ENCODE measurements at places on chromosomes 7 and 10.

DNA sequence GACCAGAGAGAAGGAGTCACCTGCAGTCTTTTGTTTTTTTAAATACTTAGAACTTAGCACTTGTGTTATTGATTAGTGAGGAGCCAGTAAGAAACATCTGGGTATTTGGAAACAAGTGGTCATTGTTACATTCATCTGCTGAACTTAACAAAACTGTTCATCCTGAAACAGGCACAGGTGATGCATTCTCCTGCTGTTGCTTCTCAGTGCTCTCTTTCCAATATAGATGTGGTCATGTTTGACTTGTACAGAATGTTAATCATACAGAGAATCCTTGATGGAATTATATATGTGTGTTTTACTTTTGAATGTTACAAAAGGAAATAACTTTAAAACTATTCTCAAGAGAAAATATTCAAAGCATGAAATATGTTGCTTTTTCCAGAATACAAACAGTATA, 13.5 kb downstream of the GHITM start:
- no peak for DNase-seq

DNA sequence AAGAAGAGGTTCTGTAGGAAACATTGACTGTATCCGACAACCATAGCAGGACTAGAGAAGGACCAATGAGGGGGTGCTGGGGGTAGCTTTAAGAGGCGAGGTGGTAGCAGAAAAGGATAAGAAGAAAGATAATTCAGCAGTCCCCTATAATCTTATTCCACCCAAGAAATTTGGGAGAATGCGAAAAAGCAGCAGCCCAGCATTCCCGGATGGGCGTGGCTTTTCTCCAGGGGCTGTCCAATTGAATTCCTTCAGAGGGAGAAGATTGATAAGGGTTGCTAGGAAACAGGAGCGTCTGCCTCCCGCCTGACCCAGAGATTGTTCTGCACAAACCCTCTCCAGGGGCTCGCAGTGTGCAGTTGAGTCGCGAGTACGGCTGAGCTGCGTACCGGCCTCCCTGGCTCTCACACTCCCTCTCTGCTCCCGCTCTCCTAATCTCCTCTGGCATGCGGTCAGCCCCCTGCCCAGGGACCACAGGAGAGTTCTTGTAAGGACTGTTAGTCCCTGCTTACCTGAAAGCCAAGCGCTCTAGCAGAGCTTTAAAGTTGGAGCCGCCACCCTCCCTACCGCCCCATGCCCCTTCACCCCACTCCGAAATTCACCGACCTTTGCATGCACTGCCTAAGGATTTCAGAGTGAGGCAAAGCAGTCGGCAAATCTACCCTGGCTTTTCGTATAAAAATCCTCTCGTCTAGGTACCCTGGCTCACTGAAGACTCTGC, at the start of gene GRM3:
Gene GRM3, plus strand, starts transcription at position 349 of the 721 bp plus-strand sequence. CDS start 121,237 bp downstream, outside the sequence.
- DNase-seq = no peak

DNA sequence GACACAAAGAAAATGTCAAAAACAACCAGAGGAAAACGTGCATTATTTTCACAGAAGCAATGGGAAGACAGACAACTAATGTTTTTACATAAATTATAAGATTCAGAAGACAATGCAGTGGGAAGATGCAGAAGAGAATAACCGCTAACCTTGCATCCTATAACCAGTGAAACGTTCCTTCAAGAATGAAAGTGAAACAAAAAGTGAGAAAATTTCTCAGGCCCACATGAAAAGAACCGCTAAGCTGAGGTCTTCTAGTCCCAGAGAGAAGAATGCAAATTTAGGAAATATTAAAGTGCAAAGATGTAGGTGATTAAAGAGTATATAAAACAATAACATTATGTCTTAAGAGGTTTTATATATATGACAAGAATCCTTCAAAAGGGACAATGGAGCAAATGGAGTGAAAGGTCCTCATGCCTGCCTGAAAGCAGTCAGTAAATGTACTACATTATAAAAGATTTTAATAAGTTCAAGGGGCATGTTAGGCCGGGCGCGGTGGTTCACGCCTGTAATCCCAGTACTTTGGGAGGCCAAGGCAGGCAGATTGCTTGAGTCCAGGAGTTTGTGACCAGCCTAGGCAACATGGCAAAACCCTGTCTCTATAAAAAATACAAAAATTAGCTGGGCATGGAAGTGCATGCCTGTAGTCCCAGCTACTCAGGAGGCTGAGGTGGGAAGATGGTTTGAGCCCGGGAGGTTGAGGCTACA, 43.1 kb upstream of the DDC start:
- no peak for DNase-seq

GRCh38 chr10:17673471-17674061, 29.6 kb downstream of the STAM start:
- DNase-seq = no peak

DNA sequence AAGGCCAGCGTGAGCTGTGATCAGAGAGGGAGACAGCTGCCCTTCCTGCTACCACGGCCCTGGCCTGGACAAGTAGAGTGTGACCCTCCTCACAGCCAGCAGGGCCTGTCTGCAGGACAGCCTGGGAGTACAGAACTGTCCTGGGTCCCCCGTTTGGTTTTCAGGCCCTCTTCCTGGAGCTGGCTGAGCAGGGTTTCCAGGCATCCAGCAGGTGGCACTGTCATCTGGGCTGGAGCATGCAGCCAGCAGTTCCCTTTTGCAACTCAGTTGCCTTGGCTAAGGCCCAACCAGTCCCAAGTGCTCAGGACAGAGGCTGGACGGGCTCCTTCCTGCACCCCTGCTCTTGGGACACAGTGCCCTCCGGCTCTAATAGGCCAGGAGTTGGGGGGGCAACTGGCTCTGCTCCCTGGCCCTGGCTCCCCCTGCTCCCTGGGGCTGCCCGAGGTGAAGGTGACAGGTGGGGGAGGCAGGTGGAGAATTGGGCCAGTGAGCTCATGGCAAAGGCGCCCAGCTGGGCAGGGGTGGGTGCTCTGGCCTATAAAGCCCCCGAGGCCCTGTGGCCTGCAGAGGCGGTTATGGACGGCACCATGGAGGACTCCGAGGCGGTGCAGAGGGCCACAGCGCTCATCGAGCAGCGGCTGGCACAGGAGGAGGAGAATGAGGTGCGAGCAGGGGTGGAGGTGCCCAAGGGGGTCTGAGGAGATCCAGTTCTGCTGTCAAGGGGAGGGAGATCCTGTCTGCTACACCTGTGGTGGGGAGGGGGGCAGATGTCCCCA, at the start of gene ANKRD2:
Gene ANKRD2, plus strand, starts transcription at position 566 of the 776 bp plus-strand sequence. Its CDS starts 10 bp downstream, at position 576.
- peak; percentile 68 for DNase-seq

- no peak for DNase-seq
These were observed 384.9 kb downstream of the THSD7A start for GRCh38 chr7:11447106-11447505.

DNA sequence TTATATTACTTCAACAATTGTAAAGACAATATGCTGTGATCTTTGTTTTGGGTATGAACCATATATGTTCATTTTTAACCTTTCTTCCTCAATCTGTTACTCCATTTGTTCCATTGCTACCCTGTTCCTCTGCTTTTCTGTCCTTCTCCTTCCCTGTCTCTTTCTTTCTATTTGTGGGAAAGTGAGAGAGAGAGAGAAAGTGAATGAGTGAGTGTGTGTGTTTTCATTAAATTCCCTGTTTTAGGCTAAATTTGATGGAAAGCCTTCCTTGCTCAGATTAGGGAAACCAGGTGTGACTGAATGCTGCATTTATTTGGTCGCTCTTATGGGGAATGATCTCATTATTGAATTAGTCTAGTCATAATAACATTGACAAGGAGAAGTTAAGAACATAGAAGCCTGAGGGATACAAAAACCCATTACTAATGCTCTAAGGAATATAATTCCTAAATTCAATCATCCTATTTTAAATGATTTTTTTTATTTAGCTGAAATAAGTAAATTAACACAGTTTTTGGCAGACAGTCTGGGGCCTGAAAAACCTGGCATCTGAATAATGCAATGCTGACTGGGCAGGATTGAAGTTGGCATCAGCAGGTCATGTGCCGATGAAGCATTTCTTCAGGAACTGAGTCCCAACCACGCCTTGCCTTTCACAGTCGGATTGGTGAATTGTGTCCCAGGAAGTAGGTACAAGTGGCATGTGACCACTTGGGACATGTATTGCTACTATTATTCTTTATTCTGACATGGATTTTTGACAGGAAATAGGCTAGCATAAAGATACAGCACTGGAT, 117.6 kb upstream of the LRGUK start:
- no peak for DNase-seq

- DNase-seq = no peak
These were observed 22.0 kb downstream of the SUN3 start for GRCh38 chr7:48006866-48007265.

- no peak for DNase-seq
These were observed 15.2 kb upstream of the EGR2 start for GRCh38 chr10:62831346-62831745.

DNA sequence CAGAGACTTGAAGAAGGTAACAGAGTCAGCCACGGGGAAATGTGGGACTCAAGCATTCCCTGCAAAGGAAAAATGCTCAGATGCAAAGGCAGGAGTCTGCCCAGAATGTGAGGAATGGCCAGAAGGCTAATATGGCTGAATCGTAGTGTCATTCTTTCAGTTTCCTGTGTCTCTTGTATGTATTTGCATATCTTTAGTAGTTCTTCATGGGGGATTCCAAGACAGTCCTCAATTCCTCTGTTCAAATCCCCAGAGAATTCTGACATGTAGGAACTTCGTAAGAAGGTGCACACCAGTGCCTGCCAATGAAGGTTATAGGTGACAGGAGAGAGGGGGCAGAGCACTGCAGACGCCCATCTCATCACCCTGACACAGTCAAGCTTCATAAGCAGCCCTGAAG, 154.4 kb downstream of the CACNB2 start:
- no peak for DNase-seq

DNA sequence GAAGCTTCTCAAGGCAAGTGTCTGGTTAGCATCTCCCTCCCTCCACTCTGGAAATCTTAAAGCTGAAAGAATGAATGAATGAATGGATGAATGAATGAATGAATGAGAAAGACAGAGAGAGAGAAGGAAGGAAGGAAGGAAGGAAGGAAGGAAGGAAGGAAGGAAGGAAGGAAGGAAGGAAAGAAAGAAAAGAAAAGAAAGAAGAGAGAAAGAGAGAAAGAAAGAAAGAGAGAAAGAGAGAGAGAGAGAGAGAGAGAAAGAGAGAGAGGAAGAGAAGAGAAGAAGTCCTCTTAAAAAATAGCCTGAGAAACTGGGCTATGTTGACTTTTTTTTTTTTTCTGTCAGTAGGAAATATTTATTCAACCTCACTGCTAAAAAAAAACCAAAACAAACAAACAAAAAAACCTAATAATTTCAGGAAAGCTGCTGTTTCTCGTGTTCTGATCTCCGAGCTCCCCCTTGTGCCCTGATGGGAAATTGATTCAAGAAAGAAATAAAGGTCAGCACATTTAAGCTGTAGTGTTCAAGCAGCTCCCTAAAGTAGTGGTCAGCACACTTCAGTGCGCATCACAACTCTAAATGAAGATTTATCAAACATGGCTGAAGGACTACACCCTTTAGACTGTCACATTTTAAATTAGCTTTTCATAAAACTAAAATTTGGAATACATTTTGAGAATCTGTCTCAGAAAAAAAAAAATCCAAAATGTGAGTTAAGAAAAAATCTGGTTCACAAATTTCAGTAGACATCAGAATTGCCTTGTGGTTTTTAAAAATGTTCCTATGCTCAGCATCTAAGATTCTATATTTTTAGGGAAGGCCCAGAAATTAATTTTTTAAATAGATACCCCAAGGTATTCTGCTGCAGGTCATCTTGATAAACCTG, 154.3 kb downstream of the ELAPOR2 start:
- peak; percentile 3 for DNase-seq

GRCh38 chr10:11429439-11430052, 181.9 kb downstream of the USP6NL start:
- no peak for DNase-seq

DNA sequence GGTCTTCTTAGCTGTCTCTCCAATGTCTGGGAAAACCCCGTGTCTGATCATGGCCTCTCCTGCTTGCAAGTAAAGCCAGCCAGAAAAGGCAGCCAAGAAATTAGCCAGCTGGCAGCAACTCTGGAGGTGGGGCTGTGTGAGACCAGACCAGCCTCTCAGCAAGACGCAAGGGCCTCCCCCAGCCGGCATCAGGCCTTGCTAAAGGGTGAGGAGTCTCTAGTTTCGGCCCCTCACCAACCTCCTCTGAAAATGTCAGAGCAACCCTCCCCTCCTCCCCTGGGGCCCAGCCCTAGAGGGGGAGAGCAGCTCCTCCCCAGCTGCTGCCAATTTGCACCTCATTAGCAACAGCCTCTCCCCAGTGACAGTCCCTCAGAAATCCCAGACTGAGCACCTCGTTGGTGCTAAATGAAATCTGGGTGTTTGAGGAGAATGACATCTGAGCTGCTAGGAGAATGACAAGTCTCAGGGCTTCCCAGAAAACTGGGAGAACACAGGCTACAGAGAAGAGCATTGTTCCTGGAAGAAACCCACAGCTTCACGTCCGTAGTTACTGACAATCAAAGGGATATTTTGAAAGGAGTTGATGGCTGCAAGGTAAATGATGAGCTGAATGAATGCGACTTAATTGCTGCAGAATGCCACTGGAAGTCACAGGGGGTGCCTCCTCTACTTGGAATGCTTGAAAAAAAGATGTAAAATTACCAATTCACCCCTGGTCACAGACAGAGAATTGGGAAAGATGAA, 25.9 kb downstream of the DGKI start:
- DNase-seq = no peak
